ENCODE measurements at places on chromosomes 1 and 21.

- DNase-seq, result no peak
Measured at GRCh38 chr1:37009521-37009920, 24.8 kb downstream of the GRIK3 start.

- DNase-seq, result peak; percentile 86
Measured at GRCh38 chr1:155241069-155241679, 14.1 kb downstream of the ENTREP3 start.

- DNase-seq, result peak; percentile 67
Measured at GRCh38 chr1:151457911-151458801, 1.1 kb downstream of the POGZ start.

- DNase-seq, result no peak
Measured at GRCh38 chr1:113434081-113434873, 44.0 kb downstream of the MAGI3 start.

DNA sequence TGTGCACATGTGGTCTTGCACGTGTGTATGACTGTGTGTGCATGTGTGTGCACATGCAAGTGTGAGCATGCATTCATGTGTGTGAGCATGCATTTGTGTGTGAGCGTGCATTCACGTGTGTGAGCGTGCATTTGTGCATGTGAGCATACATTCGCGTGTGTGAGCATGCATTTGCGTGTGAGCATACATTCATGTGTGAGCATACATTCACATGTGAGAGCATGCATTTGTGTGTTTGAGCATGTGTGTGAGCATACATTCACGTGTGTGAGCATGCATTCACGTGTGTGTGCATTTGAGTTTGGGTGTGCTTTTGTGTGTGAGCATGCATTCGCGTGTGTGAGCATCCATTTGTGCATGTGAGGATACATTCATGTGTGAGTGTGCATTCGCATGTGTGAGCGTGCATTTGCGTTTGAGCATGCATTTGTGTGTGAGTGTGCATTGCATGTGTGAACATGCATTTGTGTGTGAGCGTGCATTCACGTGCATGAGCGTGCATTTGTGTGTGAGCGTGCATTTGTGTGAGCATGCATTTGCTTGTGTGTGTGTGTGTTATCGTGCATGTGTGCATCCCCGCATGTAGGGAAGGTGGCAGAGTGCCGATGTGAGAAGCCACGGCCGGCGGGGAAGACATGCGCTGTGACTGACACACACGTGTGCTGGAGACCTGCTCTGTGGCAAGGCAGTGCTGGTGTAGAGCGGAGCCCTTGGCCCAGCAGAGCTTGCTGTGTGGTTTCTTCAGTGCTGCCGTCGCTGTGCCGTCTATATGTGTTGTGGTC is 18.2 kb downstream of the ITGB2 start:
- no peak for DNase-seq

GRCh38 chr21:29231756-29232529 is 66.8 kb upstream of the BACH1 start:
- peak; percentile 34 for DNase-seq

DNA sequence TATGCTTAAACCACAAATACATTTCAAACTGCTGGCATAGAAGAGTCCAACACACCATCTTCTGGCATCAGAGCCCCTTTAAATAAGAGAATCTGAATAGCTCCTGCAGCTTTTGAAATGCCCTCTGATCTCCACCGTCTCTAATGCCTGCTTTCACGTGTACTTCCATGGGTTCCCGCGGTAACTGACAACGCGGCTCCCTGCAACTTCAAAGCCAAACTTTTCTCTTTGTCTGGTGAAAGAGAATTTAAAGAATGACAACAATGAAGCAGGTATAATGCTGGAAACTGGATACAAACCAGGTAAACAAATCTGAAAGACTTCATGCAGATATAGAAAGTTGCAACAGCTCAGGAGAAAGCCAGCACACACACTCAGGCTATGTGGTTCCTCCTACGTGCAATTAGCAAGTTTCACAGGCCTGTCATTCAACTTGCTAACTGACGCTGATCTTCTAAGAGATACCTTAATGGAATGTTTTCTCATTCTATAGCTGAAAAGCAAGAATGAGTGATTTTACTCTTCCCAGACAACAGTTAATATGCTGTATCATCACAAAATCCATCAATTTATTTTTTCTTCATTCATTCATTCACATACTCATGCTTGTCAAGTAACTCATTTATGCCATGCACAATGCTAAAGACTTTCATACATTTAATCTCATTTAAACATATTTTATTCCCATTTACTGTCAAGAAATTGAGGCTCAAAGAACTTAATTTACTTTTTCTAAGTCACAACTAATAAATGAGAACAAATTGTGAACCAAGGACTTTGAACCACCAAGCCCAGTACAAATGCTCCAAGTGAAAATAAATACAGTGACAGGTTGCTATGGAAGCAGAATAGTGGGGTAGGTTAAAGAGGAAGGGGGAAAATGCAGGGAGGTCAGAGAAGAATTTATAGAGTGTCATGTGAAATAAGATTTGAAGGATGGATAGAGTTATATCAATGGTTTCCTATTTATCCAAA is 202.7 kb upstream of the SNX7 start:
- no peak for DNase-seq

GRCh38 chr21:41950941-41951351 is 2.9 kb downstream of the C2CD2 start:
- DNase-seq, result no peak

GRCh38 chr1:87549738-87550137 is 221.1 kb downstream of the LMO4 start:
- no peak for DNase-seq

GRCh38 chr21:35050348-35051286 is 1.5 kb upstream of the RUNX1 start:
- DNase-seq, result peak; percentile 64

DNA sequence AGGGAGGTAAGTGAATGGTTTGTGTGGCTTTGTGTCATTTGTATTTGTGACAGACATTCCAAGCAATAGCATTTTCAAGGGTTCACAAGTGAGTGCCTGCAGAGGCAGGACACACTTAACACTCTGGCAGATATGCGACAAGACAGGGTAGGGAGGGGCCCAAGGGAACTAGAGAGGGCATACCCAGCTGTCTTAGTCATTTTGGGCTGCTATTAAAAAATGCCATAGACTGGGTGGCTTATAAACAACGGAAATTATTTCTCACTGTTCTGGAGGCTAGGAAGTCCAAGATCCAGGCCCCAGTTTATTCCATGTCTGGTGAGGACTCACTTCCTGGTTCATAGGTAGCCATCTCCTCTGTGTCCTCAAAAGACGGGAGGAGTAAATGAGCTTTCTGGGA is 137.4 kb downstream of the FGGY start:
- no peak for DNase-seq

DNA sequence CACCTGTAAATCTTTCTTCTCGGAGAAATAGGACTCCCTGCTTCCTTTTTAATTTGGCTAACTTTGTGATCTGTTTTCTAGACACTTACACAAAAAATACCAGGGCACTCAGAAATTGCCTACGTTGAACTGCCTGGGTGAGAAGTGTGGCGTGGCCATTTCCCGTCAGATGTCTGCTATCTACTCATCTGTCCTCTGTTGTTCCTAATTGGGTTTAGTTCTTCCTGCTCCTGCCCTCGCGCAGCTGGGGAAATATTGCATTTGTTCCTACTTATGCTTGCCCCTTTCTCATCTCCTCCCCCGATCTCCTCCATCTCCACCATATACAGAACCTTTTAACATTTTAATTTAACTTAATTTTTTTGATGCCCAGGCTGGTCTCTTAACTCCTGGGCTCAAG is 55.1 kb downstream of the CD58 start:
- DNase-seq, result peak; percentile 53

DNA sequence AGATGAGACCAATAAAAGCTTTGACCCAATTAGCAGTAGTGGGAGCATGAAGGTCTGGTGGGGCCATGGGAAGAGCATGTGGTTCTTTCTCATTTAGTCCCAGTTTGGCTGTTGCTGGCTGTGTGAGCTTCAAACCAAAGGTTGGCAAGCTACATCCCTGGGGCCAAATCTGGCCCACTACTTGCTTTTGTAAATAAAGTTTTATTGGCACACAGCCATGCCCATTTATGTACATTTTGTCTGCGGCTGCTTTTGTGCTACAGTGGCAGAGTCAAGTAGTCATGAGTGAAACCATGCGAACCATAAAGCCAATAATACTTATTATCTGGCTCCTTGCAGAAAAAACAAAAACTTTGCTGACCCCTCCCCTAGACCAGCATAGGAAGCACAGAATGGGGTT is 196.9 kb downstream of the PRDM2 start:
- DNase-seq, result no peak

- no peak for DNase-seq
Measured at GRCh38 chr1:214216021-214216420, 64.9 kb upstream of the SMYD2 start.

Measured in activated CD4-positive, alpha-beta T cell treated with anti-CD3 and anti-CD28 coated beads, Interleukin-2, Interleukin-6, amounts not matched to agents 100 ng/mL and 50 ng/mL, durations not matched to agents 16 hours and 8 hours (primary cell).